ENCODE measurements at places on chromosomes 2 and 18.

GRCh38 chr2:95022309-95023221, 2.9 kb upstream of the MAL start:
- DNase-seq: peak; percentile 67

- no peak for DNase-seq
Measured at GRCh38 chr2:156411835-156412234, 24.3 kb upstream of the GPD2 start.

- DNase-seq: no peak
Measured at GRCh38 chr2:232332940-232333259, 45.7 kb upstream of the ALPP start.

DNA sequence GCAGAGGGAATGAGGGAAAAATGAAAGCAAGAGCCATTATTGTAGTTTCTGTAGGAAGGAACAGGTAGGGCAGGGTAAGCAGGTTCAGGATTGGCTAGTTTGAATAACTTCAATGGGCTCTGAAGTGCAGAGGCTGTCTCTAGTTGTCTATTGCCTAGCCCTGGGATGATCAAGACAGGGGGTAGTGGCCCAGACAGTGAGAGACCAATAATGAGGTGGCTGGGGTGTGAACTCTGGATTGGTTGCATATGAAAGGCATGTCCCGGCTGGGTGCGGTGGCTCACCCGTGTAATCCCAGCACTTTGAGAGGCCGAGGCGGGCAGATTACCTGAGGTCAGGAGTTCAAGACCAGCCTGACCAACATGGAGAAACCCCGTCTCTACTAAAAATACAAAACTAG, 67.5 kb upstream of the SLC38A11 start:
- DNase-seq: no peak

GRCh38 chr2:140529706-140530105, 1601.1 kb downstream of the LRP1B start:
- no peak for DNase-seq

GRCh38 chr2:118903551-118904479, 38.2 kb upstream of the MARCO start:
- DNase-seq: no peak

GRCh38 chr18:55031979-55032378, 72.7 kb upstream of the CCDC68 start:
- no peak for DNase-seq

DNA sequence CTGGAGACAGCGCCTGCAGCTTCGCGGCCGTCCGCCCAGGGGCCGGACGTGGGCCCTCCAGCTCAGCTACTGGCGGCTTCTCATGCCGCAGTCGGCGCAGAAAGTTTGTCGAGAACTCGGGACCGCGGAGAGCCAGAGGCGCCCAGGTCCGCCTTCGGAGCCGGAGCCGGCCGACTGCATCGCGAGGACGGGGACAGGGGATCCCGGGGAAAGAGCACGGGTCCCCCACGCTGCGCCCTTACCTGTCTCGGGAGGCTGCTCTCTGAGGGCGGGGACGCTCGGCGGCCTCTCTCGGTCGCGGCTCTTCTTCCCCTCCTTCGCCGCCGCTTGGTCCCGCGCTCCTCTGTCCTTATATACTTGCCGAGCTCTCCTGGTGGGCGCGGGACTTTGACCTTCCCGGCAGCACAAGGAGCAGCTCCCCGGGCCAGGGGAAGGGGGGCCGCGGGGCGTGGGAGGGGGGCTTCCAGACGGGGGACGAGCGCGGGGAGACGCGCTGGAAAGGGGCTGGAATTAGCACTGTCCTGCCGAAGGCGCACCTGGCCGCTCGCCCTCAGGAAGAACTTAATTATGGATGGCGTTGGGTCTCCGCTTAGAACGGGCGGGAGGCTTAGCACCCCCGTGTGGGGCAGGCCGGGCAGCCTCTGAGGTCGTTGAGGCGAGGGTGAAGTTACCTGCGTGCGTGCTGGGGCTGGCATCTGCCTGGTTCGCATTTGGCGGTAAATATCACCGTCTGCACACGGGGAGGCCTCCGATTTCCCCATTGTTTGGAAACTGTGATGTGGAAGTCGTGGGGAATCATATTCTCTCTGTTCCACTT, at the start of gene POMC:
Gene POMC, minus strand, starts transcription at position 325 of the 817 bp plus-strand sequence. CDS start 3,808 bp downstream, outside the sequence.
- DNase-seq: no peak

GRCh38 chr2:113910110-113910717, 20.3 kb downstream of the ACTR3 start:
- no peak for DNase-seq

DNA sequence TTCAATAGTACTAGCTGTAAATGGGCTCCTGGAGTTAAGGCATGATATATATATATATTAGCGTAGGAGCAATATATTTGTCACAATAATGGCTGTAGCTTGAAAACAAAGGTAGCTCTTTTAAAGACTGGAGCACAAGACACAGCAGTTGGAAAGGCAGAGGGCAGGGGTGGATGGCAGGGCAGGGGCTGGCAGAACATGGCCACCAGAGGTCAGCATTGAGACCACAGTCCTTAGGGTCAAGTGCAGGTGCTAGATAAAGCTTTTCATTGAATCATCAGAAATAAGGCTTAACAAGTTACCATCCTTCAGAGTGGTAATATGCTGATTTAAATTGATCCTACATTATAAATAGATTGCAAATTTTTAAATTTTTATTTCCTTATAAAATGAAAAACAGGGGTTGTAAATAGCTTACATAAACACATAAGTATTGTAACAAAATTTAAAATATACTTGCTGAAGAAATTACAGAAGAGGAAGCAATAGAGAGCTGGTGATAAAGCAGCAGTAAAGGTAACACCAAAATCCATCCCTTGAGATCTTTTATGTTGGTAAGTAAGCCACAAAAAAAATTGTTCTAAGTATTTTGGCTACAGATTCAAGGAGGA, 161.2 kb upstream of the PIEZO2 start:
- no peak for DNase-seq
